ENCODE measurements at places on chromosomes 5 and 9.

GRCh38 chr5:5652181-5652580, 229.7 kb downstream of the ICE1 start:
- no peak for DNase-seq

DNA sequence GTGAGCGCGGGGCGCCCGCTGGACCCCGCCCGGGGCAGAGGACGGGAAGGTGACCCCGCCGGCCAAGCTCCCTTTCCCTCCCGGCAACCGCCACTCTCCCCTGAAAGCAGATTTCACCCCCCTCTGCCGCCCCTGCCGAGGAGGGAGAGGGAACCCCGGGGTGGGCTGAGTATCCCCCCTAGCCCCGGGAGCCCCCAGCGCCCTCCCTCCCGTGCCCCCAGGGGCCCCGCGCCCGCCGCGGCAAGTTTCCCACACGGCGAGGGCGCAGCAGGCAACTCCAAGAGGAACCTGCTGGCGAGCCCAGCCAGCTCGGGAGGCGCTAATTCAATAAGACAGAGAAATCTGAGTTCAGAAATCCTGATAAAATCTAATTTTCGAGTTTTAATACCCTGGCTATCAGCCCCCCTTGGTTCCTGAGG, 1.6 kb downstream of the NTNG2 start:
- no peak for DNase-seq

GRCh38 chr5:147763791-147764525, 18.6 kb downstream of the JAKMIP2 start:
- no peak for DNase-seq

DNA sequence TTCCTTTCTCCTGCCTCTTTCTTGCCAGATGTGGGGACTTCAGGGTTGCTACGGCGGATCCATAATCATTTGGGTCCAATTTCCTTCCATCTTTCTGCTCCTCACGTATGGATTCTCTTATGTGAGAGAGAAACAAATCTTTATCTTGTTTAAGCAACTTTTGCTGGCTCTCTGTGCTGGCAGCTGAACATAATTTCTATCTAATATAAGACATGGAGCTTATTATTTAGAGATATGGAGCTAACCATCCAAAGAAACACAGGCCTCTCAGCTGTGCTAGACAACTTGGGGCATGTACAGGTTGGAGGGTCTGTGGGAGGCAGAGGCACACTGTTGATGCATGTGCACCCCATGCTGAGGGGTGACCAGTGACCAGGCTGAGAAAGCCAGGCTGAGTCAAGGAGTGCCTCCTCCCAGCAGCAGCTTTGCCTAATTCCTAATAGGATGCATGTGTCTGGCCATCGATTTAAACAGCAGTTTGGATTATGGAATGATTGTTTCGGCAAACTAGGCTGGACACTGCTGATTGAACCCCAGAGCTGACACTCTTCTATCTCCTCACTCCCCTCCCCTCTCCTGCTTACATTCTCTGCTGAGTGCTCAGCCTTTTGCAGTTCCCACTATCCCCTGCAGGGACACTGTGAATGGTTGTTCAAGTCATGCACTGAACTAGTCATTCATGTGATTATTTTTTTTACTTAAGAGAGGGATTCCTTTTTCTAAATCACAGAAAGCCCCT, 195.8 kb downstream of the ERCC6L2 start:
- DNase-seq = no peak

GRCh38 chr5:163385824-163386223, 51.6 kb upstream of the CCNG1 start:
- no peak for DNase-seq

DNA sequence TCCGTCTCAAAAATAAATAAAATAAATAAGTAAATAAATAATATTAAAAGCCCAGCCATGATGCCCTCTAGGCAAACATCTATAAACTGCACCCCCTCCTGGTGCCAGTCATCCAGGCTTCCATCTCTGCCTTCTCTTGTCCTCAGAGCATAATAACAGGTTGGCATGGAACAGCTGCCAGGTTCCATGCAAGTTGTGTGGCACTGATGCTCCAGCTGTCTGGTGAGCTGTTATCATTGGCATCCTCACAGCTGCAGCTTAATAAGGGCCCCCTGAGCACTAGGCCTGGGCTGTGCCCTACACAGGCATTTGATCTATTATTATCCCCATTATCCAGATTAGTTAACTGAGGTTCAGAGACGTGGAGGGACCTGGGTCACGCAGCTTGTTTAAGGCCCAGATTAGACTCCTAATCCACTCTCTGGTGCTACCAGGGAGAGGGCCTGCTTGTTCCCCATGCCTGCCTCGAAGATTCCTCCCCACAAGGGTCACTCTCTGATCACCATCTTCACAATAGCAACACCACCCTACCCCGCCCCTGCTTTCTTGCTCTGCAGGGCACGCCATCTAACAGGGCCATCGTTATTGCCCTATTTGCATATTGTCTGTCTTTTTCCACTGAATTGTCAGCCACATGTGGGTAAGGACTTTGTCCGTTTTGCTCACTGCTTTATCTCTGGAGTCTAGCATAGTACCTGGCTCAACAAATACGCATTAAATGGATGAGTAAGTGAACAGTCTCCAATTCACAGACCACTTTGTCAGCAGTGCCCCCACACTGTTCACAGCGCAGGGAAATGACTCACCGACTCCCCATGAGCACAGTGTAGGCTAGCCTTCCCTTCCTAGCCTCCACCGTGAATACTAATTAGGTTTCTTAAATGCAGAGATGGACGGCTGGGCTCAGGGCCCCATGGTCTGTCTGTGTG, 1.5 kb upstream of the DNM1 start:
- DNase-seq = no peak

DNA sequence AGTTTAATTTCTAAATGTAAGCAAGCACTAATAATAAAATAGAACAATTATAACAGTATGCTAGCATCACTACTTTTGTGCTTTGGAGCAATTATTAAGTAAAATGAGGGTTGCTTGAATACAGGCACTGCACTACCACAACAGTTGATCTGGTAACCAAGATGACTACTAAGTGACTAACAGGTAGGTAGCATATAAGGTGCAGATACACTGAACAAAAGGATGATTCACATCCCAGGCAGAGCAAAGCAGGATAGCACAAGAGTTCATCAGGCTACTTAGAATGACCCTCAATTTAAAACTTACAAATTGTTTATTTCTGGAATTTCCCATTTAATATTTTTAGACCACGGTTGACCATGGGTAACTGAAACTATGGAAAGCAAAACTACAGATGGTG, 48.0 kb upstream of the RGS7BP start:
- no peak for DNase-seq

DNA sequence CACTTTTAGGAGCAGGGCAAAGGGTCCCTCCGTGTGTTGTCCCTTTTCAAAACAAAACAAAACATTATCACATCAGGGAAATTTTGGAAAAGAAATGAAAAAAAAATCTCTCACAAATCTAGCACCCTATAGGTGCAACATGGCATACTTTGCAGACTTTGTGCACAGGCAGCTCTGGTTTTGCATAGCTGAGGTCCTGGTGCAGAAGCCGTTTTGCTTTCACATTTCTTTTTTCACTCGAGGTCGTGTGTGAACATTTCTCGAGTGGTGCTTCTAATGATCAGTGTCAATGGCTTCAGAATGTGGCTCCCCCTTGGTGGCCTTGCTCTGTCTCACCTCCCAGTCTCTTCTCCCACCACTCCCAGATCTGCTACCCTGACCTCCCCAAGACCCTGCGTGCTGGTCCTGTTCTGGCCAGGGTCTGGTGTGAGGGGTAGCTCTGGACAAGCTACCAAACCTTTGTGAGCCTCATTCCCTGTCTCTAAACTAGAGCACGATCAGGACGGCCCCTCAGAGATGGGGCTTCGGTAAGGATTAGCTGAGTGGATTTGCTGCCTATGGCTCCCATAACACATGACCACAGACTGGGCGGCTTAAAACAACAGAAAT, 258.0 kb downstream of the NSG2 start:
- DNase-seq = no peak

DNA sequence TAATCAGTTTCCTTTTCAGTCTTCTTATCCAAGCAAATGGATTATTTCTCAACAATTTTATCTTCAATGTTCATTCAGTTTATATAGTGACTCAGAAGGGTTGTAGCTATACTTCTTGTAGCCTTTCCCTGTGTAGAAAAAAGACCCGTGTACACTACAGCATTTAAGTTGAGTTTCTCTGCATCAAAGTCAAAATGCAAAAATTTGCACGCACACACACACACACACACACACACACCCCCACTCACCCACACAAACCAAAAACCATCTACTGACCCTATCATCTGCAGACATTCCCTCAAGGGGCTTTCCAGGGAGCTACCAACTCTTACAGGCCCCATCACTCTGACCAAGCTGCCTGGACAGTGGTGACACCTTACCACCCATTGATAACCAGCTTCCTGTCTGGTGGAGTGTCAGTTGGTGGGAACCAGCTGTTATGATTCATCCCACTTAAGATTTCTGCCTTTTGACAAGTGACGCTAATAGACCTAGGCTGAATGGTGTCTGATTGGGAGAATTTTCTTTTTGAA, 12.2 kb upstream of the ELL2 start:
- DNase-seq = no peak

DNA sequence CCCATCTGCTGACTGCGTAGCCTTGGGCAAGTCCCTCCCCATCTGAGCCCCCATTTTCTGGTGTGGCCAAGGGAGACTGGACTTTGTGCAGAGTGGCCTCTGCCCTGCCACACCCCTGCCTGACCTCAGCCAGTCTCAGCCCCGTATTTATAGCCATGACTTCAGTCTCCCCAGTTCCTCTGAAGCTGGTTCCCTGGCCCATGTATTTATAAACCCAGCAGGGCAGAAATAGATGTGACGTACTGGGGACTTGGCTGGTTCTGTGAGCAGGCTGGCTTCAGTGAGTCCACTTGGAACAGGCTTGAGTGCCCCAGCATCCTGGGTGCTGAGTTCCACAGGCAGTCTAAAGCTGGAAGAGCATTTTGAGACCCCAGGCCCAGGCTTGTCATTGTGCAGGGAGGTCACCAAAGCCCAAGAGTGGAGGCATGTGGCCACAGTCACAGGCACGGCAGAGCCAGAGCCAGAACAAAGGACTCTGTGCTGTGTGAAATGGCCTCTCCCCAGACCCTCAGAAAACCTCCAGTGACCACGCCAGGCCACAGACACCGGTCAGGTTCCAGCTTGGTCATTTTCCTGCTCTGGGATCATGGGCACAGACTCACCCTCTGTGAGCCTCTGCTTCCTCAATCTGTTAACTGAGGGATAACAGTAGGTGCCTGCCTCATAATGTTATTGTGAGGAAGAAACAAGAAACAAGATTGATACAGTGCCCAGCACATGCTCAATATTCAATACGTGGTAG, 30.4 kb upstream of the SYNPO start:
- no peak for DNase-seq

- DNase-seq = no peak
These were observed 210.1 kb upstream of the SLC24A2 start for GRCh38 chr9:19998823-19999455.

- no peak for DNase-seq
These were observed 187.3 kb upstream of the NMUR2 start for GRCh38 chr5:152592416-152592815.

DNA sequence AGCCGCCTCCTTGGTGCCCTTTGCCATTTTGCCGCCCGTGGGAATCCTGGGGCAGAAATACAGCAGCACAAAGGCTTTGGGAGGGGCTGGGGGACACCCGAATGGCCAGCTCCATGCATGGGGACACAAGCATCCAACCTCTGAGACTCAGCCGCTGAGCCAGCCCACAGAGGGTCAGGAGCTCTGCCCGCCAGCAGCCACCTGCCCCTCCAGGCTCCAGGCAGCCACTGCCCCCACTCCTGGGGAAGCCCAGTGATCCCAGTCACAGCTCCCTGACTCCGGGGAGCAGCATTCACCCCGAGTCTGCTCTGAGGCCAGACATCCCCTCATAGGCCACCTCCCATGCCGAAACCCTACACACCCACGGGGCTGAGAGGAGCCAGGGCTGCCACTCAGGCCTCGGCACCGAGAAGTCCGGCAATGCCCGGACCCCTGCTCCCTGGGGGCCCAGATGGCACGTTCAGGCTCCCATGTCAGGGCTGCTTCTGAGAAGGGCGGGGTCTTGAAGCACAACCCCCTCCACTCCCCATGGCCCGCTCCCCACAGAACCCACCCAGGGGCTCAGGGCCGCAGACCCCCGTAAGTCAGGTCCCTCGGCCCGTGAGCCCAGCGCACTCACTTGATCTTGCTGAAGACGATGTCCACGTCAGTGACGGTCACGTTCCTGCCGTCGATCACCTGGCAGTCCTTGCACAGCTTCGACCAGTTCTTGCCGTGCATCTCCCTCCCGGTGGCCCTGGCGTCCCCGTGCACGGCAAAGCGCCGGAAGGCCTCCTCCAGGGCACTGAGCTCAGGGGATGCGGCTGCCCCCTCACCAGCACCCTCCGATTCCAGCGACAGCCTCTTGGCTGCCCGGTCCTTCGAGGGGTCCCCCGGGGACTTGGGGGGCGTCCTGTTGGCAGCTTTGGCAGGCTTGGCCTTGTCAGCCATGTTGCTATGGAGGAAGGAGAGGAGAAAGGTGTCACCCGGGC, 15.7 kb downstream of the TPPP start:
- DNase-seq = no peak

DNA sequence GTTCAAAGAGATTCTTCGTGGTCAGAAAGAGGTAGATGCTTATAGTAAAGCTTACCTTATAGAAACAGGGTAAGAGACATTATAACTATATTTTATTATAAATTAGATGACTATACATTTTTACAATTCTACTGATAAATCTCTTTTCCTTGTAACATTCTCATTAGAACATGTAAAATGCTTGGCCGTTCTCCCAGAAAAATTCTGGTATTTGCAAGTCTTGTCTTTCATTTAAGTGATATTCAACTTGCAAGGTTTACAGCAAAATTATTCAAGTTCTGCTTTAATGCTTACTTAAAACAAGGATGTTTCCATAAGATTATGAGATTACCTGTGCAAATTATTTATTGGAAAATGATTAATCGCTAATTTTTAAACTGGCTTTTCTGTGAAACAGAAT, 41.3 kb upstream of the CDH18 start:
- no peak for DNase-seq

GRCh38 chr5:431001-431710, 11.8 kb upstream of the EXOC3 start:
- DNase-seq = peak; percentile 30

GRCh38 chr5:89324990-89325389, 442.0 kb upstream of the MEF2C start:
- DNase-seq = no peak

GRCh38 chr5:17838469-17838868, 204.2 kb downstream of the TAF11L14 start:
- DNase-seq = no peak

- DNase-seq = peak; percentile 47
These were observed 68.0 kb upstream of the PIP5K1B start for GRCh38 chr9:68637020-68637419.

Data from NCI-H2081 treated with DMSO at 0.1 percent for 48 hours (cell line).